ENCODE measurements at places on chromosomes 6 and 20.
A peak's percentile ranks its signal among the peaks of the same experiment; 100 is the strongest.

DNA sequence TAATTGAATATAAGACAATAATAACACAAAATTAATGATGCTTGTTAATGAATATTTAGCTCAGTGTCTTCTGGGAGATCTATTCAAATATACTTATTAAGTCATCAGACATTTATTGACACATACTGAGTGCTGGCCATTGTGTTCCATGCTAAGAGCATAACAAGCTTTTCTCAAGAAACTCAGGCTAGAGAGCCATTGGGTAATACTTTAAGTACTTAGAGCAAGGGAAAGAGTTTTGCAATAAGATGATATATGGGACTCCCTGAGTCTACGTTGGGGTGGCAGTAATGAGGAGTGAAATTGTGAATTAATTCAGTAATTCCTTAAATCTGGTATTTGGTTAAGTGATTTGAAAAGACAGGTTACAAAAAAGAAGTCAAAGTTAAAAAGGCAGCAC lies 11.1 kb downstream of the TMEM200A start:
- DNase-seq = no peak

GRCh38 chr20:6956574-6956973 lies 189.1 kb downstream of the BMP2 start:
- DNase-seq = no peak

- peak; percentile 53 for DNase-seq
Observed at GRCh38 chr6:168452685-168453377, 11.8 kb downstream of the SMOC2 start.

GRCh38 chr20:44601801-44602204 lies 19.4 kb downstream of the PKIG start:
- DNase-seq = peak; percentile 89

GRCh38 chr20:44809380-44810060 lies 826 bp downstream of the RIMS4 start:
- no peak for DNase-seq

- DNase-seq = no peak
Observed at GRCh38 chr6:86938814-86939213, 1.5 kb downstream of the HTR1E start.

GRCh38 chr6:53440336-53440945 lies 91.7 kb upstream of the ELOVL5 start:
- DNase-seq = no peak

DNA sequence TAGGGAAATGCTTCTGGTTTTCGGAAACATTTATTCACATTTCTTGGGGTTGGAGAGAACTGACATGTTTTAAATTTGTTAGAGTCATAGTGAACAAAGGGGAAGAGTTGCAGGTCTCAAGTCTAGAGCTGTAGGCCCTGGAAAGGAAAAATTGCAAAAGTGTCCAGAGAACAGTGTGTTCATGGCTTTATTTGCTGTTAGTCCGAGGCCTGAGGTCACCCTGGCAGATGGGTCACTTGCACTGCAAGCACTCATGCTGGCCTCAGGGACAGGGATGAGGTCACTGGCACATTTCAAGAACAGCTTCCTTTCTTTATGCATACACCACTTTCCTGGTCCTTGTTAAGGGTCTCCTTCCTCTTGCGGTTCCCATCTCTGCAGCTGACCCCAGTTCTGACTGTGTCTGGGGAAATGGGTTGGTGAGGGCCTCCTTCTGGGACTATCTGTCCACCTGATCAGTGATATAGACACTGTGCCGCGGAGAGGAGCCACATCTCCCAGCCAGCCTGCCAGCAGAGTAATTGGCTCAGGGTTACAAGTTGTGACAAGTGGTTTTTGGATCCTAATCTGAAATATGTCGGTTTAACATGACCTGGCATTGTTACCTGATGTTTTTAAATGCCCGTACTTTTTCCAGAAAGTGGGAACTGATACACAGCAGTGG lies 194.0 kb downstream of the EYA4 start:
- DNase-seq = no peak

DNA sequence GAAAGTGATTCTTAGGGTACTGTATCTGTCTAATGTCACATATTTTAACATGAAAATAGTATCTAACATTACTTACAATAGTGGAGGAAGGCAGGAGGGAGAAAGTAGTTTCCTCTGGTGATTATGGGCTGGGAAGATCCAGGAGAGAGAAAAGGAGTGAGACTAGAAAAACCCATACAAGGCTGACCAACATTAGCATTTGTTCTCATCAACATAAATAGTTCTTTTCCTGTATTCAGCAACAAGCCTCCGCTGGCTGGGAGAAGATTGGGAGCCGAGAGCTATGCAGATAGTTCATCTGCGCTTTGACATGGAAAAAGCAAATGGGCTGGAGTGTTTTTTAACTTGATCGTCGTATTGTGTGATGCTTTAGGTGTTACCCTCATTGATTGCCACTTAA lies 239.4 kb downstream of the PHACTR1 start:
- no peak for DNase-seq

DNA sequence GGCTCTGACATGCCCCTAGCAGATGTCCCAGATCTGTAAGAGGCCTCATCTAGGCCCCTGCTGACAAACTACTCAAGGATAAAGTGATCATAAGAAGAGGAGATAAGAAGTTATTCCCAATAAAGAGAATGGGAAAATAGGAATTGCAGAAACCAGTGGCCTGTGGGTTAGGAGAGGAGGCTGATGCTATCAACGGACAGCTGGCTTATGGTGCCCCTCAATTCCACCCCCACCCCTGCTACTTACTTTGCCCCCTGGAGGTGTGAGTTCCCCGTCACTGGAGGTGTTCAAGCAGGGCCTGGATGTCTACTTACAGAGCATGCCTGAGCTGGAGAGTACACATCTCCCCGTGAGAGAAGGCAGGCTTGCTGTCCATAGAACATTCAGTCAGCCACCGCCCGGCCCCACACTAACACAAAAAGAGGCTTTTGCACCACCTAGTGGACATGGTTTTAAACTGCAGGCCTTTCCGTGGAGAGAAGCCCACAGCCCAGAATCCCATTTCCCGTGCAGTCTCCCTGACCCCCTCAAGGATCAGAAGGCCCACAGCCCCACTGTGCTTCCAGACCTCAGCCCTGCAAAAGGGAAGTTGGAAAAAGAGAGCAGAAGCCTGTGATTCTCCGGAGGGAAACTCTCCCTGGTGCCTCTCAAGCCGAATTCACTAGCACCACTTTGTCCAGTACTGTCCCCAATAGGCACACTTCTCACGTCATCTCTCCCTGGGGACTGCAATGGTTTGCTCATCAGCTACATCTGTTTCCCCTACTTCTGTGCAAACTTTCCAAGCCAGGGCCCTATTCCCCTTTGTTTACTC lies 23.8 kb upstream of the BNIP5 start:
- DNase-seq = peak; percentile 74

DNA sequence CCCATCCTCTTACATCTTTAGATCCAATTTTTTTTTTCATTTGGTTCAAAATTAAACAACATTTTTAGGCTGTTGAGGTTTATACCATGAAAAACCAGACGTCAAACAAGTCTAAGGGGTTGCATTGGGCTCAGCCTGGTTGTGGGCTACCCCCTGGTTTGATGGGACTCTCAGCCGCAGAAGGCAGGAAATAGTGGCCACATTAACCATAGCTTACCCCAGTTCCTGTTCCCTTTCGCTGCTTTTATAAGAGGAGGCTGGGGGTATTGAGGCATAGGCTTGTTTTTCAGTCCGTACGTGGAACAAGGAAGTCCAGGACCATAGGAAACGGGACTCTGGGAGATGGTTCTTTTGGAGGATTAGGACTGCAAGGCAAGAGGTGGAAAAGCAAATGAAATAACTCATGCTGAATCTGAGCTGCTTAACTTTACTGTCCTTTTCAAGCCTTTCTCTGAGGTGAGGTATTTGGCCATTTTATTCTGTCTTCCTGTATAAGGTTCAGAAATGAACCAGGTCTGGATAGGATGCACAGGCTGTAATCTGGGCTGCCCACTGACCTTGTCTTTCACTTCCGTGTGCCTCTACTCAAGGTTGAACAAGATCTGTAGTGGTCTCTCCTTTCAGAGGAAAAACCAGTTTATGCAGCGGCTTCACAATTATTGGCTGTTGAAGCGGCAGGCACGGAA lies 7.7 kb downstream of the BRPF3 start:
- no peak for DNase-seq

DNA sequence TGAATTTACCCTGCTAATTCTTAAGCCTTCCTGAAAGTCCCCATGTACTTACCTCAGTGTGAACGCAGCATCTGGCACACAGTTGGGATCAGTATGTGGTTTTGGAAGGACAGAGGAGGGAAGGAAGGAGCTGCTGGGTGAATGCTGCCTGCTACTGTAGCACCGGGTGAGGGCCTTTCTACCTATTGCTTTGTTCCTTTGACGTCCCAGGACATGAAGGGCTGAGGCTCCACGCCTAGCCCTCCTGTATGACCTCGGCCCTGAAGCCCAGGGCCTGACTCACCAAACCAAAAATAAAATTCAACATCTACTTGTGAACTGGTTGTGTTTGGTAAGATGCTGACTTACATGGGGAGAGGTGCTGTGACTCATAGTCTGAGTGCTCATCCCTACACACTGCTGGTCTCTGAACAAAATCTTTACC lies 51.1 kb downstream of the ARID1B start:
- DNase-seq = no peak

DNA sequence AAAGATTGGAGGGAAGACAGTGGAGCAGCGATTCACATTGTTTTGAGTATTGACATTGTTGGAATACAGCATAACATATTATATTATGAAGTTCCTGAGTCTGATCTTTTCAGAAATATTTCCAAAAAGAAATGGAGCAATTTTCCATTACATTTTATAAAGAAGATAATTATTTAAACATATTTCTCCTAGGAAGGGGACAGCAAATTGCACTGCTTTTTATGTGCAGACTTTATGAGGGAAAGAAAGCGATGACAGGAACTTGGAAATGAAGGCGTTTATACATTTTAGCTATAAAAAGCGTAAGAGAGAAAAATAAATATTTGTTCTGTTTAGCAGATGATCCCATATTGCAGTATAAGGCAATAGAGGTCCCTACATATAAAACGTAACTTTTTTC lies 117.0 kb upstream of the EDN1 start:
- no peak for DNase-seq

GRCh38 chr6:138797806-138798446 lies 2.0 kb downstream of the ECT2L start:
- no peak for DNase-seq

DNA sequence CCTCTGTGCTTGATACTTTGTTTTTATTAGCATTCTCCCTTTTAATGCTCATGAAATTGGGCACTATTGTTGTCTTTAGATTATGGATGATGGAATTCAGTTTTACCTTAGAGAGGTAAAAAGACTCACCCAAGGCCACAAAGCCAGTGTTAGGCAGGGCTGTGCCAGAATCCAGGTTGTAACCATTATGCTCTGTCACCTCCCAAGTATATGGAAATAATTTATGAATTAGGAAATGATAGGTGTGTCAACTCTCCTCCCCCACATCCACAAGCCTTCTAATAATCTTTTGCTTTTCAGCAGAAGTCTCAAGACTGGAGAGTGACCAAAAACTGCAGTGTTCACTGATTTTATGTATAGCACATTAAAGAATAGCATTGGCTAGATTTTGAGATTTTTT lies 13.0 kb downstream of the DCBLD1 start:
- DNase-seq = no peak

GRCh38 chr6:154938221-154938580 lies 56.9 kb upstream of the TIAM2 start:
- no peak for DNase-seq

DNA sequence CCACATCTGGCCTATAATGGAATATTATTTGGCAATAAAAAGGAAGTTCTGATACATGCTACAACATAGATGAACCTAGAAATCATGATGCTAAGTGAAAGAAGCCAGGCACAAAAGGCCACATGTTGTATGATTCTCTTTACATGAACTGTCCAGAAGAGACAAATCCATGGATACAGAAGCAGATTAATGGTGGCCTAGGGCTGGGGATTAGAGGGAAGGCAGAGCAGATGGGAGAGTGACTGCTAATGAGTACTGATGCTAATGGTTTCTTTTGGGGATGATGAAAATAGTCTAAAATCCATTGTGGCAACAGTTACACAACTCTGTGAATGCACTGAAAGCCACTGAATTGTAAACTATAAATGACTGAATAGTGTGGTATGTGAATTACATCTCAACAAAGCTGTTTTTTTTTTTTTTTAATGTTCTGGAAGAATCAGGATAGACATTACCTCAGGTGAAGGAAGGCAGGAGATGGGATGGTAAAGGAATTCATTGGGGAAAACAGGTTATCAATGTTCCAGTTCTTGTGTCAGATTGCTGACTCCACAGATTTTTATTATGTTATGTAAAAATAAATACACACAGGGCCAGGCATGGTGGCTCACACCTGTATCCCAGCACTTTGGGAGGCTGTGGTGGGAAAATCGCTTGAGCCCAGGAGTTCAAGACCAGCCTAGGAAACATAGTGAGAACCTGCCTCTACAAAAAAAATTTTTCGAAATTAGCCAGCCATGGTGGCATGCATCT lies 8.9 kb upstream of the SOX12 start:
- DNase-seq = no peak

DNA sequence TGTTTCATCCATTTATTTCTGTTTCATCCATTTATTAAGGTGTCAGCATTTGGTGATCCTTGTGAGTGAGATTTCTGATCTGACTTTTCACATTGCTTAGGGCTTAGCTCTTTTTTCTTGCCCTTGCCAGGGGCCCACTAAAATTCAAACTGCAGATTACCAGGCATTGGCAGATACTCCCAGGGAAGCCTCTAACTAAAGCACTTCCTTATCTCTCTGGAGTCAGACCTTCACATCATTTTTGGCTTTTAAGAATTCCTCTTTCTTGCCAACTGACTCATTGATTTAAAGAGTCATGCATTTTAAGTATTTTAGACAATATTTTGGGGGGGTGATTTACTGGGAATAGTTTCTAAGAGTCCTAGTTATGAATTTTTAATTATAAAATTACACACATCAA lies 2.6 kb upstream of the WFDC8 start:
- no peak for DNase-seq

- no peak for DNase-seq
Observed at GRCh38 chr6:24126586-24127192, 674 bp downstream of the NRSN1 start.

DNA sequence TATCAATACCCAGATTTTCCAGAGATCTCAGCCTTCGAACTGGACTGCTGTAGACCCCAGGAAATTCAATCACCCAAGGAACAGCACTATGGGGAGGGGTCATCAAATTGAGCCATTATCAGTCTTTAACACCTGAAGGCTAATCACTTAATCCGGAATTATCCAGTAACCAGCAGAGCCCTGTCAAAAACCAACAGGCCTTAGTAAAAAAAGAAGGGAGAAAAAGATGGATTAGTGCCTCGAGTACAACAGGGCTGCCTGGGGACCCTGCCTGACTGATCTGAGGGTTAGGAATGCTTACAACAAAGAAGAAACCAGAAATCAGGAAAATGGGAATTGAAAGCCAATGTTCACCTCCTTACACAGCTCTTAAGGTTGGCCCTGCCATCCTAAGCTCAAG lies 7.6 kb downstream of the RRAGD start:
- no peak for DNase-seq

Measured in heart left ventricle (tissue), 16 donors.